ENCODE measurements at places on chromosomes 3 and 15.
A peak's percentile ranks its signal among the peaks of the same experiment; 100 is the strongest.

- DNase-seq = no peak
Observed at GRCh38 chr15:84836844-84837243, 19.7 kb downstream of the ALPK3 start.

DNA sequence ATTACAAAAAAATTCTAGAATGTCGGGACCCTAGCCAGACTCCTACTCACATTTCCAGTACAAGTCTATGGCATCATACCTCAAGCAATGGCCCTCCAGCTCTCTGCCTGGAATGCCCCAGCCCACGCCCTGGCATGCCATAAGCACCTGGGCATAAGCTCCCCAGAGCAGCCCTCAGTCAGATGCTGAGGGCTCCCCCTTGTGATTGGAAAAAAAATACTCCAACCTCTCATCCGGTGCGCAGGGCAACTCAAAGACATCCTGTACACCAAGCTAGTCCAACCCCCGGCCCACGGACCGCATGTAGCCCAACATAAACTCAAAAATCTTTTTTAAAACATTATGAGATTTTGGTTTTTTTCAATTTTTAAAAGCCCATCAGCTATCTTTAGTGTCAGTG, 115.4 kb downstream of the NEK10 start:
- DNase-seq = peak; percentile 27

GRCh38 chr15:74235962-74236361, at the start of gene CCDC33:
CCDC33 (plus strand) TSS chr15:74236326; CDS start chr15:74236720, 394 bp downstream.
- no peak for DNase-seq

GRCh38 chr3:128237348-128238183, 84.3 kb downstream of the EEFSEC start:
- no peak for DNase-seq

GRCh38 chr15:35293353-35294130, 208.4 kb upstream of the NANOGP8 start:
- DNase-seq = no peak

- no peak for DNase-seq
Observed at GRCh38 chr3:66270288-66270687, 49.5 kb downstream of the SLC25A26 start.

DNA sequence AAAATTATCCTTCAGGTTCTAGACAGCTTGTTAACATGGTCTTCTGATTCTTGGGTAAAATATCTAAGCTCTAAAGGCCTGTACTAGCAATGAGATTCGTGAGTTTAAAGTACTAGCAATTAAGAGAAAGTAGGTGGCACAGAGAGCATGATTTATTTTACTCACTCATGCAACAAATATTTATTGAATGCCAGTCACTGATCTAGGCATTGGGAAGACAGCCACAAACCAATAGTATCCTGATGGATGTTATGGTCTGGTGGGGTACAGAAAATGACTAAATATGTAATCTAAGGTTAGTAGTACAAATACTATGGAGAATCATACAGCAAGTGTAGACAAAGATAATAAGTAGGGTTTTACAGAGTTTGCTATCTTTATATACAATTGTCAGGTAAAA, 751.3 kb downstream of the ZNF385D start:
- no peak for DNase-seq

GRCh38 chr15:31266712-31267111, 59.9 kb upstream of the KLF13 start:
- DNase-seq = peak; percentile 37

GRCh38 chr3:170440344-170440743, 21.7 kb downstream of the CLDN11 start:
- no peak for DNase-seq

DNA sequence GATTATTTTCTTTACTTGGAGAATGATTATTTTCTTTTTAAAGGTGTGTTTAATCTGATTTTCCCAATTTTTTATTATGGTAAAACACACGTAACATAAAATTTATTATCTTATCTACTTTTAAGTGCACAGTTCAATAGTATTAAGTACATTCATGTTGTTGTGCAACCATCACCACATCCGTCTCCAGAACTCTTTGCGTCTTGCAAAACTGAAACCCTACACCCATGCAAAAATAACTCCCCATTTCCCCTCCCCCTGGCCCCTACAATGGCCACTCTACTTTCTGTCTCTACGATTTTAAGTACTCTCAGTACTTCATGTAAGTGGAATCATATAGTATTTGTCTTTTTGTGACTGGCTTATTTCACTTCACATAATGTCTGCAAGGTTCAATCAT, 230.7 kb downstream of the SATB1 start:
- no peak for DNase-seq

DNA sequence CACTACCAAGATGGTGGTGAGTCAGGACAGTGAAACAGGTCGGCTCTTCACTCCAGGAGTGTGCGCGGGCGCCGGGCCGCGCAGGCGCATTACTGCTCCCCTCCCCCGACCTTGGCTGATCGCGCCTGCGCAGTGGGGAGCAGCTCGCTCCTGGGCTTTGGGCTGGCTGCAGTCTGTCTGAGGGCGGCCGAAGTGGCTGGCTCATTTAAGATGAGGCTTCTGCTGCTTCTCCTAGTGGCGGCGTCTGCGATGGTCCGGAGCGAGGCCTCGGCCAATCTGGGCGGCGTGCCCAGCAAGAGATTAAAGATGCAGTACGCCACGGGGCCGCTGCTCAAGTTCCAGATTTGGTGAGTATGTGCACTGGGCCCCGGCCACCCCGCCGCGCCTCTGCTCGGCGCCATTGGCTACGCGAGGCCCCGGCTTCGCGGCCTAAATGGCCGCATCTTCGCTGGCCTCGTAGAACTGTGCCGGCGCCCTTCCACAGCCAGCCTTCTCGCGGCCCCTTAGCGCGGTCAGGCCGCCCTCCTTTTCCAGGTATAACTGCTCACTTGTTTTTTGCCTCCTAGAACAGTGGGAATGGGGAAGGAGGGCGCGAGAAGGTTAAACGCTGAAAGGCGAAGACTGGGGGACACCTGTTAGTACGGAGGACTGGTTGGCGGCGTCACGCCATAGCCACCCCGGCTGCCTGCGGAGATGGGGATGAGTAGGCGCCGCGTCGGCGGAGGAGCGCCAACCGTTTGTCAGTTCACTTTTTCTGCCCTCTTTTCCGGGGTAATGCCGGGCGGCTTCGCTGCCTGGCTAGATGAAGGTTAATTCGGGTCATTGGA, at the start of gene SELENOT:
Gene SELENOT (plus strand): TSS at position 169 of the 827 bp plus-strand sequence. CDS start 42 bp downstream, at position 211.
- peak; percentile 87 for DNase-seq

DNA sequence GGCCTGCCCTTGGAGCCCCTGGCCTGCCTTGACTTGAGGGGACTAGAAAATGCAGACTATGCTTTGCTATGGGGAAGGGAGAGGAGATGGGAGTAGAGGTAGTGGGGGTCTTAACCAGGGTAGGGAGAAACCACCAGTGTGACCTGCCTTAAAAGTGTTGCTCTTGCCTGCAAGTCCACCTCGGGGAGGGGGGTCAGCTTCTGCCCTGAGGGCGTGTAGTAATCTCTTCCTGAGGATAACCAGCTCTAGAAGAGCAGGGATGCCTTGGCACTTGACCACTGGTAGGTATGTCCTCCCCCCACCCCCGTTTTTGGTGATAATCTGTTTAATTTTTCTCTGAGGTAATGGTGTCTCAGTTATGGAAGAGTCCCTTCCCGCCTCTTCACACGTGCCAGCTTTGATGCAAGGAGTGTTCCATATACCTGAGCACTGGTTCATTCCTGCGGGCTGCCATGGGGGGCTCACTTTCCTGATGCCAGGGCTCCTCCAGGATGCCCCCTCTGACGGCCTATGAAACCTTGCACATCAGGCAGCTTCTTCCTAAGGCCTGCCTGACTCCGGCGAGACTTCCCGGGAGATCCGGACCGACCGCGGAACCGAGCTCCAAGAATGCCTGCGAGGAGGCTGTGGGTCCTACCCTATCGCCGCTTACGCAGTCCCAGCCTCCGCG, 780 bp upstream of the P4HTM start:
- DNase-seq = no peak

DNA sequence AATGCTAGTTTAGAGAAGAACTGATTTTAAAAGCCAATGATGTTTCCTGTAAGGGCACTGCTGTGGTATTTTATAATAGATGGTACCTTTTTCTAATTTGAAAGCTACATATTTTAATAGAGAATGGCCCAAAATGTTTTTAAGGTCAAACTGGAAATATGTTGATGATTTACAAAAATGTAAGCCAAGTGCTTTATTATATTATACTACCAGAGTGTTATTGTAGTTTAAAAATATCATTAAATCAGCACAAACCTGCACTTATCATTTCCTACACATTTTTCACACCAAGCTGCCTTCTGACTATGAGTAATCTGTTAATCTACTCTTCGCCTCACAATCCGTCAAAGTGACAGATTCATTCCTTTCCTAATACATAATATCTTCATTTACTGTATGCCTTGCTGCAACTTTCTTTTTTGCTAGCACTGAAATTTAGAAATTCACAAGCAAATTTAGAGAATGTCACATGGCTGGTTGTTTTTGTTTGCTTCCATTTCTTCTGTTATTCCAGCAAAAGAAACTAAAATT, 126.4 kb upstream of the FAM3D start:
- DNase-seq = no peak

GRCh38 chr15:67819636-67820035, 5.7 kb upstream of the SKOR1 start:
- DNase-seq = no peak

GRCh38 chr15:68582864-68583263, 4.1 kb downstream of the CORO2B start:
- DNase-seq = peak; percentile 15

- DNase-seq = peak; percentile 94
Observed at GRCh38 chr3:132416807-132417694, at the start of gene DNAJC13. DNAJC13 (plus strand) TSS chr3:132417502; CDS start chr3:132434551, 17,049 bp downstream.

GRCh38 chr3:45608885-45609284, 14.3 kb downstream of the LIMD1 start:
- DNase-seq = no peak

- DNase-seq = no peak
Observed at GRCh38 chr15:66673410-66674322, 28.4 kb upstream of the SMAD6 start.

- no peak for DNase-seq
Observed at GRCh38 chr15:93466380-93466779, 377.4 kb upstream of the RGMA start.

- no peak for DNase-seq
Observed at GRCh38 chr3:141279077-141279967, 47.7 kb downstream of the PXYLP1 start.

DNA sequence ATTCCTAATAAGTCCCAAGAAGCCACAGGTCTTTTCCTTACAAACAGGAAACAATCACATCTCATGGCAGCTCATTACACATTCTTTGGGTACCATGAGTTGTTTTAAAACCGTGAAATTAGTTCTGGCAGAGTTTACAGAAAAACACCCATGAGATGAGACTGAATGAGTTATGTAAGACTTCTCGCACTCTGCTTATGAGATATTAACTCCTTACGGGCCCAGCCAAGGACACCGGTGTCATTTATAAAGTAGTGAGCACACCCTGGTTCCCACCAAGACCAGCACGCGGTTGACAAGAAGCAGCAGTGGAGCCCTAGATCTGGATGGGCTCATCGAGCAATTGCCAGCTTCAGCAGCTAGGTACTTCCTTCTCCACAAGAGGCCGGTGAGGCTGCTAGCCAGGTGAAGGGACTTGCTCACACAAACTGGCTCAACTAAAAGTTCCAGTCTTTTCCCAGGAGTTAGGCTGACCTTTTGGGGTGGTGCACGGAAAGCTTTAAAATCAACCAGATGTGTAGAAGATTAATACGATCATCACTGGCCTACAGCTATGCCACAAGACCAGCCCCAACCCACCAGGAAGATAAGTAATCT, 318.6 kb upstream of the ICE2 start:
- no peak for DNase-seq

DNA sequence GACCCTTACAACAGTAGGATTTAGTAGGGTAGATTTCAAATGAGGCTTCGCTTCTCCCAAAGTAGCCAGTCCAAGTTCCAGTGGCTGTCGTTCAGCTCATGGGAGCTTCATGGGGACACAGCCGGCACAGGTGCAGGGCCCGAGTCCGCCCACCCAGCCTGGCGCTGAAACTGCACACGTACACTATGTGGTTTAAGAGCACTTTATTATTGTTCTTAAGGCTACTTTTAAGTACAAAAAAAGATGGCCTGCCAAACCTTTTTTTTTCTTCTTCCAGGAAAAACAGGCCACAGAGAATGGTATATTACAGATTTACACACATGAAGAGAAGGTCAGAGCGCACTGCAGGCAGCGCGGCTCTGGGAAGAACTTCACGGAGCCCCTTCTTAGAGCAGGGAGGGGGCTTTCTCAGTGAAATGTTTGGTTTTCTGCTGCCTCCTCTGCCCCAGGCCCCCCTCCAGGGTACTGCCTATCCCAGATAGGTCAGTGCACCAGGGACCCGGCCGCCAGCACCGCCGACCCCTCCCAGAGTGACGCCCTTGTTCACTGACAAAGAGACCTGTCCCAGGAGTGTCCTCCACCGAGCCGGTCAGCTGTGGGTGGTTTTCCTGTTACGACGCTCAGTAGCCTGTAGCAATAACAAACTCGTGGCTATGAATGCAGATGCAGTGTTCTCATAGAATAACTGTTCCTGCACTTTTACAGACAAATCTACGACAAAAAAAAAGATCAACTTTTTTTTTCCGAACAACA, 87.7 kb downstream of the VGLL4 start:
- DNase-seq = no peak

GRCh38 chr15:88799341-88799740, 3.9 kb upstream of the ACAN start:
- no peak for DNase-seq

GRCh38 chr3:126618760-126619159, 36.2 kb downstream of the TXNRD3 start:
- DNase-seq = no peak

Data from head of caudate nucleus (tissue), 42 donors.